ENCODE measurements at places on chromosomes 13 and 19. TPM values are rescaled to one million over a fixed set of nuclear protein-coding genes. Genes with fewer than 3 reads are reported as not detected.

Gene CEACAM16
- not detected for total RNA-seq

Gene CCDC70
- not detected for total RNA-seq

Gene ATP7B
- 1.4 TPM for total RNA-seq

Gene OR7C1
- not detected for total RNA-seq

Gene NCAN
- total RNA-seq, result not detected

Gene DACH1
- total RNA-seq, result not detected

Gene ZNF285
- 2.2 TPM for total RNA-seq

Gene CASP14
- total RNA-seq, result not detected

Gene IRS2
- 20.9 TPM for total RNA-seq

Gene TUBB4A
- total RNA-seq, result 4.7 TPM

Gene PNMA8C
- not detected for total RNA-seq

Gene RGS9BP
- 0.89 TPM for total RNA-seq

Gene FGF9
- 7.3 TPM for total RNA-seq

Gene CEACAM5
- total RNA-seq, result not detected

Gene RFX2
- 5.6 TPM for total RNA-seq

Gene REEP6
- total RNA-seq, result 2.9 TPM

Gene PNMA8A
- total RNA-seq, result 0.26 TPM

Gene LILRB1
- total RNA-seq, result 1.6 TPM

Gene PRTN3
- total RNA-seq, result not detected

Gene USHBP1
- 0.33 TPM for total RNA-seq

Gene NAPSA
- total RNA-seq, result 4.8 TPM

Gene ZNF506
- 80.5 TPM for total RNA-seq

Gene PEX11G
- total RNA-seq, result 0.64 TPM

Gene GRK1
- not detected for total RNA-seq

Gene FBN3
- not detected for total RNA-seq

Gene WDR87
- total RNA-seq, result not detected

Gene LGALS4
- total RNA-seq, result 6.1 TPM

Gene DZIP1
- not detected for total RNA-seq

Gene ERICH6B
- total RNA-seq, result not detected

Gene PALM
- total RNA-seq, result not detected

Gene C2CD4C
- not detected for total RNA-seq

Measured in CD4-positive, alpha-beta memory T cell (primary cell).